ENCODE measurements at places on chromosomes 1 and 21.

GRCh38 chr21:42463861-42464515 lies 32.0 kb downstream of the RSPH1 start:
- DNase-seq, result peak; percentile 52

GRCh38 chr1:153805886-153806719 lies 30.9 kb downstream of the SLC27A3 start:
- DNase-seq, result no peak

GRCh38 chr21:42818328-42818749 lies 61.0 kb downstream of the WDR4 start:
- DNase-seq, result peak; percentile 59

DNA sequence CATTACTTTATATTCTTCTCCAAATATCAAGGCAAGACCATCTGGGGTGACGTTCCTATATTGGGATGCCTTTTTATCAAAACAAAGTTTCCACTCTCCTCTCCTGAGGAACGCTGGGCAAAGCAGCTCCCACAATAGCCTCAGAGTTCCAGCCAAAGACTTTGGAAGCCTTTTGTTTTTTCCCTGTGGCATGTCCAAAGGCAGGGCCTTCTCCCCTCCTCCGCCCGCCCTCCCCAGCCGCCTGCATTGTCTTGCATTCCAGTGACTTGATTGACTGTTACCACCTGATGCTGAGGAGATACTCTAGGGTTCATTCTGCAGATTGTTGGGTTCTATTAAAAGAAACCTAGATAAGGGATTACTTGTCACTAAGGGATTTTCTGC lies 43.5 kb downstream of the PROX1 start:
- DNase-seq, result no peak

GRCh38 chr1:157803851-157804250 lies 16.1 kb downstream of the FCRL1 start:
- no peak for DNase-seq

- DNase-seq, result no peak
Observed at GRCh38 chr21:44421901-44422840, 33.1 kb upstream of the LRRC3 start.

DNA sequence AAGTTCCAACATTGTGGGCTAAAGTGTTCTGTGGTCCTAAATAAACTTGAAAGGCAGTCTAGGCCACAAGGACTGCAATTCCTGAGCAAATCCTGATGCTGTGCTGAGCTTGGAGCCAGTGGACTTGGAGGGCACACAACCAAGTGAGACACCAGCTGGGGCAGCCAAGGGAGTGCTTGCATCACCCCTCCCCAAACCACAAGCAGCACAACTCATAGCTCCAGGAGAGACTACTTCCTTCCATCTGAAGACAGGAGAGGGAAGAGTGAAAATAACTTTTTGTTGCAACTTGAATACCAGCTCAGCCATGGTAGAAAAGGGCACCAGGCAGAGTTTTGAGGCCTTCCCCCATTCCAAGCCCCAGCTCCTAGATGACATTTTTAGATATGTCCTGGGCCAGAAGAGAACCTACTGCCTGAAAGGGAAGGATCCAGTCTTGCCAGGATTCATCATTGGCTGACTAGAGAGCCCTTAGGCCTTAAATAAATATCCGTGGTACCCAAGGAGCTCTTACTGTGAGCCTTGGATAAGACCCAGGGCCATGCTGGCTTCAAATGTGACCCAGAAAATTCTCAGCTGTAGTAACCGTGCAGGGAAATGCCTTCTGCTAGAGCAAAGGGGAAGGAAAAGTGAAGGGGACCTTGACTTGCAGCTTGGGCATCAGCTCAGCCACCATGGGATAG lies 35.4 kb upstream of the LRRC8B start:
- no peak for DNase-seq

- no peak for DNase-seq
Observed at GRCh38 chr1:223639331-223639749, 26.2 kb downstream of the CAPN8 start.

DNA sequence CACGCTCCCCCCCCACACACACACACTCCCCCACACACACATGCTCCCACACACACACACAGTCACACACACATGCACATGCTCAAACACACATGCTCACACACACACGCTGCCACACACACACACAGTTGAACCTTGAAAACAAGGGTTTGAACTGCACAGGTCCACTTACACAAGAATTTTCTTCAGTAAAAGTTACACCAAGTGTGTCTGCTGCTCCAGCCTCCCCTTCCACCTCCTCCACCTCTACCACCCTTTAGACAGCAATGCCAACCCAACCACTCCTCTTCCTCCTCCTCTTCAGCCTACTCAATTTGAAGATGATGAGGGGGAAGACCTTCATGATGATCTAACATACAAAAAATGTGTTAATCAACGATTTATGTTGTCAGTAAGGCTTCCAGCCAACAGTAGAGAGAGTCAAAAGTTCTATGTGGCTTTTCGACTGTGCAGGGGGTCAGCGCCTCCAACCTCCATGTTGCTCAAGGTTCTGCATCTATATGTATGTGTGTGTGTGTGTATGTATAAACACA lies 26.8 kb downstream of the HSF2BP start:
- no peak for DNase-seq

GRCh38 chr21:26125433-26126167 lies 45.0 kb downstream of the APP start:
- DNase-seq, result no peak

DNA sequence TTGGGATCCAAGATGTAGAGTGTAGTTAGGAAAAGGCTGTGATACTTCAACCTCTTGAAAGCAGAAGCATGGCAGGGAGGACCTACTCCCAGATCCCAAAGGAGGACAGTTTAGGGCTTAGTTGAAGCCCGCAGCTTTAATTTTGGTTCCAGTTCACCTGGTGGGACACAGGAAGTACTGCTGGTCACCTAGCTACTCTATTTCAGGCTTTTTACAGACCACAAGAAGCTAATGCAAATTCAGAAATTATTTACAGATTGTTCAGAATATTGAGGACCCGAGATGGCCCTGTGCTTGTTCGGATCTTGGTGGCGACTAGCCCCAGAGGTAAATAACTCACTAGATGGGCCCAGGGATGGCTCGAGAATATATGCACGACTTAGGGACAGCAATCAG lies 6.4 kb upstream of the SMCP start:
- DNase-seq, result no peak

DNA sequence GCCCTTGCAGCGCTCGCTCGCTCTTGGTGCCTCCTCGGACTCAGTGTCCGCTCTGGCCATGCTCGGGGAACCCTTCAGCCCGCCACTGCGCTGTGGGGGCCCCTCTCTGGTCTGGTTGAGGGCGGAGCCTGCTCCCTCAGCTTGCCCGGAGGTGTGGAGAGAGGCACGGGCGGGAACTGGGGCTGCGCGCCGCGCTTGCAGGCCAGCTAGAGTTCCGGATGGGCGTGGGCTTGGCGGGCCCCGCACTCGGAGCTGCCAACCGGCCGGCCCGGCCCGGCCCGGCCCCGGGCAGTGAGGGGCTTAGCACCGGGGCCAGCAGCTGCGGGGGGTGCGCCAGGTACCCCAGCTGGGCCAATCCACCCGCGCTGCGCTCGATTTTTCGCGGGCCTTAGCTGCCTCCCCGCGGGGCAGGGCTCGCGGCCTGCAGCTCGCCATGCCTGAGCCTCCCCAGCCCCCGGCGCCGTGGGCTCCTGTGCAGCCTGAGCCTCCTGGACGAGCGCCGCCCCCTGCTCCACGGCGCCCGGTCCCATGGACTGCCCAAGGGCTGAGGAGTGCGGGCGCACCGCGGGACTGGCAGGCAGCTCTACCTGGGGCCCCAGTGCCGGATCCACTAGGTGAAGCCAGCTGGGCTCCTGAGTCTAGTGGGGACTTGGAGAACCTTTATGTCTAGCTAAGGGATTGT lies 217.0 kb upstream of the PKN2 start:
- DNase-seq, result no peak

GRCh38 chr1:55217226-55217986 lies 2.2 kb upstream of the USP24 start:
- DNase-seq, result peak; percentile 63

DNA sequence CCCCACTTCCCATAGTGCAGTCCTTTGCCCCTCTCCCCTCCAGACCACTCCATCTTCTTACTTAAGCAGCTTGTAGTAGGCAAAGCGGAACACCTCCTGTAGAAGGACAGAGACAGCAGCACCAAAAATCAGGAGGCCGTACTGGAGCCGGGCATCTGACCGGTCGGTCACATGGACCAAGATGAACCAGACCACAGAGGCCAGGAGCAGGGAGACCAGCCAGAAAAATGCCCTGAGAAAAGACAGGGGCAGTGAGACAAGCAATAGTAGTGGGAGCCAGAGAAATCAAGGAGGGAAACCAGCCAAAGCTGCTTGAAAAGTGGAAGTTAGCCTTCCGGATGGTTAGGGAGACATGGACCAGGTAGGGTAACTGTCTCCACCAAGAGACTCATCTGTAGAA lies 920 bp downstream of the APH1A start:
- DNase-seq, result no peak

DNA sequence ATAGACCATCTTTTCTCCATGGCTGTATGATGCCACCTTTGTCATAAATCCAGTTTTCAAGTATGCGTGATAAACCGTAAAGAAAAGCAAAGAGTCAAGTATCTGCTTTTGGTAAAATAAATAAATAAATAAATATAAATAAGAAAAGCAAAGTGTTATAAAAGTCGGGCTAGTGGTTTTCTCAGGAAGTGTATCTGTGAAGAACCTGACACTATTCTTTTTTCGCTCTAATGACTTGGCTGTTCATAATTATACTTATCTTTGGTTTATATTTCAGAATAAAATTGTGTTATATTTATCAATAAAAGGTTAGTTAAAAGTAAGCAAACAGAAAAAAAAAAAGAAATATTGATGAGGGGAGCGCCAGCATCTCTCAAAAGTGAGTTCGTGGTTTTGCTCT lies 594 bp upstream of the EXO5 start:
- DNase-seq, result no peak

DNA sequence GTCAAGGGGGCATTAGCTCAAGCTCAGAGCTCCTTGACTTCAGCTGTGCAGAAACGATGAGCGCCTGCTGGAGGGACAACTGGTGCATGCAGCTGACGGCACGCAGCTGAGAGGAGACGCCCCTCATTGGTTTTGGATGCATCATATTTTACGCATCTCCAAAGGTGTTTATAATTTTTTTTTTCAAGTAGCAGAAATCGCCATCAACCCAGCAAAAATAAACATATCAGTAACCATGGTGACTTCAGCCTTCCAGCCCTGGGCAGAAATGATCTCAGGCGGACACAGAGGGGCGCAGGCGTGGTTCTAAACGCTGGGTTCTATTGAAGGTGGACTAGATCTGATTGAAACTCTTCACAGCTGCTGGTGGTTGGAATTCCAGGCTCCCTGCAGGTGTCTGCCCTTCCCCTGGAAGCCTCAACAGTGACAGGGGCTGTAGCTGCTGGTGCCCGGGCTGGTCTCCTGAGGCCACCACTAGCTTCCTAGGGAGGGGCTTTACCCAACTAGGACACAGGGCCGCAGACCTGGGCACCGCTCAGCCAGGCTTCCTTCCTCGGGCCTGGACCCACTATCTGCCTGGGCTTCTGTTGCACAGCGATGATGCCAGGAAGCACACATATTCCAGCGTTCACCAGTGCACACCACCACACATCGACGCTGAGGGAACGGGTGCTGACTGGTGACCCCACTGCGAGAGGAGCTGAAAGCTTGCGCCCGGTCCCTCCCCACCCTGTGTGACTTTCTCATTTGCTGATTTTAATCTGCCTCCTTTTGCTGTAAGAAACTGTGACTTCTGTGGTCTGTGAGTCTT lies 63.7 kb upstream of the ABCG1 start:
- DNase-seq, result no peak

DNA sequence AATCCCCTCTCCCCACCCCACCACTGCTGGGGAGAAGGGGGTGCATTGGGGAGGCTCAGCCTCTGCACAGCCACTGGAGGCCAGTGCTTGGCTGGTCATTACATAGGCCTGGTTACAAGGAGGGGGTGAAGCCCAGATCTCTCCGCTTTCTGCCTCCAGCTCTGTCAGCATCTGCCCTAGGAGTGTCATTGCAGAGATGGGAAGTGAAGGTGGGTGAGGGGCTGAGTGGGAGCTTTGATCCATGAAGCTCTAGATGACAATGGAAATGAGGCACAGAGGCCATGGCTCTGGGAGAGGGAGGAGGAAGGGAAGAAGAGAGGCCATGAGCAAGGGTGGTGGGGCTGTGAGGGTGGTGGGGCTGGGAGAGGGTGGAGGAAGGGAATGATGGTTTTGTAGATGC lies 411.6 kb downstream of the MATN1 start:
- no peak for DNase-seq

DNA sequence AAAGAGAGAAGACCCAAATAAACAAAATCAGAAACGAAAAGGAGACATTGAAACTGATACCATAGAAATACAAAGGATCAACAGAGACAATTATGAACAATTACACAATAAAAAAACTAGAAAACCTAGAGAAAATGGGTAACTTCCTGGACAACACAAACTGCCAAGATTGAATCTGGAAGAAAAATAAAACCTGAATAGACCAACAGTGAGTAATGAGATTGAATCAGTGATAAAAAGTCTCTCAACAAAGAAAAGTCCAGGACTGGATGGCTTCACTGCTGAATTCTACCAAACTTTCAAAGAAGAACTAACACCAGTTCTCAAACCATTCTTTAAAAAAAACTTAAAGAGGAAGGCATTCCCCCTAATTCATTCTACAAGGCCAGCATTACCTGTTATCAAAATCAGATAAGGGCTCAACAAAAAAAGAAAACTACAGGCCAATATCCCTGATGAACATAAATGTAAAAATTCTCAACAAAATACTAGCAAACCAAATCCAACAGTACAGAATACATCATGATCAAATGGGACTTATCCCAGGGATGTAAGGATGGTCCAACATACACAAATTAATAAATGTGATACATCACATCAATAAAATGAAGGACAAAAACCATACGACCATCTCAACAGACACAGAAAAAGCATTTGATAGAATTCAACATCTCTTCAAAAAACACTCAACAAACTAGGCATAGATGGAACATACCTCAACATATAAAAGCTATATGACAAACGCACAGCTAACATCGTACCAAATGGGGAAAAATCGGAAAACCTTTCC lies 119.9 kb downstream of the ACBD6 start:
- peak; percentile 67 for DNase-seq

- no peak for DNase-seq
Observed at GRCh38 chr1:22334860-22335550, 116.6 kb upstream of the ZBTB40 start.

DNA sequence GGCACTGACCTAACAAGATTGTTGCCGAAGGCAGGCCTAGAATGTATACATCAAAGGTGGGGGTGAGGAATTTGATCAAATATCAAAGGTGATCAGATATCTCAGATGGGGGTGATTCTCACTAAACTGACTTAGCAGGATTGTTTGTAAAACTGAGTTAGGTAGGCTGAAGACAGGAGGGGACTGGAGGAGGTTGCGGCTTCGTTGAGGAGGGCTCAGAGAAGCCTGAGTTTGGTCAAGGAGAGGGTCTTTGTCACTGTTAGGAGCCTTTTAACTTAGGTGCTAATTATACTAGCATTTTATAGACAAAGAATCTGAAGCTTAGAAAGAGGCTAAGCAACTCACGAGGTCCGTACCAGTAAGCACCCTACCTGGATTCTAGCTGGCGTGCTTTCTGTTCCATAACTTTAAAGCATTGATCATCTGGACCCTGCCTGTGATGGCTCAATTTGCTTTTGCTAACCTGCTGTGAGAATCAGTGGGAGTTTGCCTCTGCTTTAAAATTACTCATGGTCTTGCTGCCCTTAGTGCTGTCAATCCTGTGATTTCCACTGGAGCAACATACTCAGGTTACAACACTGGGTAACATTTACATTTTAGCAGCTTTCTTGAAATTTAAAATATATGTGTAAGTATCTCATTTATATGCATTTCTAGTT lies 49.8 kb downstream of the ITSN1 start:
- DNase-seq, result no peak

GRCh38 chr1:56584910-56585528 lies 5.7 kb upstream of the PLPP3 start:
- peak; percentile 67 for DNase-seq
